ENCODE measurements at places on chromosomes 4 and X.

GRCh38 chr4:87074121-87074488 is 139.3 kb downstream of the AFF1 start:
- DNase-seq = no peak

DNA sequence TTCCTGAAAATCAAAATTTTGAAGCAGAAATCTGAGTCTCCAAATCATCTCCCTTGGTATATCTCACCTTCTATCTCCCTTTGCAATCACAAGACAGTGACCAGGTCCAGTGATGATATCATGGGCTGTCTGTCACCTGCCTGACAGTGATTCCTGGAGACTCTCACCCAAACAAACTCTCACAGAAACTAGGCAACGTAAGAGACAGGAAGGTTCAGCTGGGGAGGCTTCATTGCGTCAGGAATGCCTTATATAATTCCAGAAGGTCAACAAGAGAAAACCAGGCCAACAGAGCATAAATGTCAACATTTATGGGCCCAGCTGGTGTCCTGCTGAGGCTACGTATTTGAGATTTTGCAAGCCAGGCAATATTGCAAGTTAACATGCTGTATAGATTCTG is 412.7 kb downstream of the KCNIP4 start:
- peak; percentile 41 for DNase-seq

DNA sequence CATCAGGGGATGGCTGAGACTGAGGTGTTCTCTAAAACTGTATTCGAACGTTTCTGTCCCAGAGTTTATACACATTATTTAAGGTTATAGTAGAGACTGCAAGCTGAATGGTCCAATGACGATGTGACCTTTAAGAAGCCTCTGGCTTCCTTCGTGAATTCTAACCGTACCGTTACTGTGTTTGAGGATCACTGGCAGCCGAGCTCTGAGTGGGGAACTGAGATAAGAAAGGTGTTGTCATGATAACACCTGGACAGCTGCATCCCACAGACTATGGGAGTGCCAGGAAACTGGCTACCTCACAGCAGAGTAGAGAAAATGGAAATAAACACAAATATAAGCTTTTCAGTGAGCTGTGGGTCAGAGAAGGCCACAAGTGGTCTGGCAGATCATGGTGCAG is 59.0 kb downstream of the HMGB2 start:
- DNase-seq = no peak

- peak; percentile 81 for DNase-seq
These were observed at the start of gene PLXNB3 for GRCh38 chrX:153763989-153764755. TSS of gene PLXNB3 (plus strand) at chrX:153764249. CDS start at chrX:153765536, 1,287 bp downstream.

DNA sequence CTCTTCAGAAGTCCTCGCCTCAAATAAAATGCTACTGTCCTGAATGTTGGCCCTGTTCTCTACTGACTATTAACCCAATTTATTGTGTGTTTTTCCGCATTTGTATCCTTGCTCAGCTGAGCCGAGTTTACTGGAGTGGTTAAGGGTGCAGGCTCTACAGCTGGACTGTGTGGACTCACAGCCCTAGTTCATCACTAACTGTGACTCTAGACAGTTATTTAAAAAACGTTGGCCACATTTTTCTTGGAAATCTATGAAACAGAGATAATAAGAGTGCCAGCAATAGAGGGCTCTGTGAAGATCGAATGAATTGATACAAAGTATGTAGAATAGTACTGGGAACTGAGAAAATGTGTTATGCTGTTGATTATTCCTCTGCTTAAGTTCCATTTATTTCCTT is 2.9 kb upstream of the GUF1 start:
- DNase-seq = no peak

Data from kidney tubule cell (primary cell).